Stimulated activated CD8-positive, alpha-beta memory T cell treated with anti-CD3 and anti-CD28 coated beads, Interleukin-4, amount 100 ng/mL, for 24 hours (primary cell): ENCODE measurements at places on chromosomes 4 and X.

GRCh38 chrX:42704454-42704853, 73.5 kb downstream of the PPP1R2C start:
- no peak for DNase-seq

DNA sequence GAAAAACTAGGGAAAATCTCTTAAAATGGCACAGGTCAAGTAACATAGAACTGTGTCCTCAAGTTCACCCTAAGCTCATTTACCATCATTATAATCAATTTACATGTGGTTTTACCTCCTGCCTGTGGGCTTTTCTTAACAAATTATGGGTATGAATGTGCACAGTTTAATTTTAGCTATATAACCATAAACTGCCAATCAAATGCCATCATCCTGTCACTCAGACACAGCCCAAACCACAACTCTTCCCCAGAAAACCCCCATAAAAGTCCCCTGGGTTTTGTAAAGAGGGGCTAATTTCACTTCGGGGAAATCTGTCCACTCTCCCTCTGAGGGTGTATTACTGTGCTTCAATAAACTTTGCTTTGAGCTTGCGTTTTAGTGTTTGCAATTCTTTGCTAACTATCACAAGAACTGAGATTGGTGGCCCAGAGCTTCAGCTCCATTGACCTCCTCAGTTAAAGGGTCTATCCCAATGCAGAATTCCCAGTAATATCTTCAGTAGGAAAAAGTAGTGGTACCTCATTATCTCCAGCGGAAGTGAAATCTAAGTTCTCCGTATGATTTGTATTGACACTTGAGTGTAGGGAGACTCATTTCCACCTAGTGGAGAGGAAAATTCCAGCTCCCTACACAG, 394.6 kb downstream of the SPOCK3 start:
- DNase-seq, result no peak

DNA sequence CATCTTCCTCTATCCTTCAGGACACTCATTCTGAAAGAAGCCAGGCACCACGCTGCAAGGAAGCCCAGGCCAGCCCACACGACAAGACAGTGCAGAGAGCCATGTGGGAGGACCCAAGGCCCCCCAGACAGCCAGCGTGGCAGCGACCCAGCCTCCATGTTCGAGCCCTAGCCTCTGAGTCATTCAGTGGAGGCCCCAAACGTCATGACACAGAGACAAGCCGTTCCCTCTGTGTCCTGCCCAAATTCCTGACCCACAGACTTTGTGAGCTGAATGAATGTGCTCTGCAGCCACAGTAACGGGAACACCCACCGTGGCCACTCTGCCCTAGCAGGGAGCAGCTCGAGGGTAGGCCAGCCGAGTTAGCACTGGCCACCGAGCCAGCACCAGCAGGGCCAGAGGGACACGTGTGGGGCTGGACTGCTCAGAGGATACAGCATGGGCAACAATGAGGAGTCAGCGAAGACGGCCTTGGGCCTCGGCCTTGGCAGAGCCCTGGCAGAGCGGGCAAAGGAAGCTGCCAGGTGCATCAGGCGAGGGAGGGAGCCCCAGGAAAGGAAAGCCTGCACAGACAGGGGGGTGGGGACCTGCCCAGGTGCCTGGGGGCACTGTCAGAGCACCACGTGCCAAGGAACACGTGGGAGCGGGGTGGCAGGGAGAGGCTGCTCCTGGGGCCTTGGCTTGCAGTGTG, 8.6 kb downstream of the BLOC1S4 start:
- DNase-seq, result no peak

DNA sequence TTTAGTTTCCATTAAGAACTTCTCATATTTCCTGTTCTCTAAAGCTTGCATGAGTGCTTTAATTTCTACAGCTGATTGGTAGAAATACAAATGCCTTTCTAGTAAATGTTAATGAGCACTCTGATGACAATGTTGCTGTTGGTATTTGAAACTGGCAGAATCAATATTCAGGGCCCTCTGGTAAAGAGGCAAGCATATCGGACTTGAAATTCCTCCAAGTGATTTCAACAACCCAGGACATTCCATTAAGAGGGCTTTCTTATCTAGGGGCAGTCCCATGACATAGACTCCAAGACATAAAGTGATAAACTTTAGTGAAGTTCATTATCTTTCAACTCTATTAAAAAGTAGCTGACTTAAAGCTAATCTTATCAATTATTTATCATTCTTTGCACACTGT, 83.1 kb upstream of the VCX start:
- no peak for DNase-seq

DNA sequence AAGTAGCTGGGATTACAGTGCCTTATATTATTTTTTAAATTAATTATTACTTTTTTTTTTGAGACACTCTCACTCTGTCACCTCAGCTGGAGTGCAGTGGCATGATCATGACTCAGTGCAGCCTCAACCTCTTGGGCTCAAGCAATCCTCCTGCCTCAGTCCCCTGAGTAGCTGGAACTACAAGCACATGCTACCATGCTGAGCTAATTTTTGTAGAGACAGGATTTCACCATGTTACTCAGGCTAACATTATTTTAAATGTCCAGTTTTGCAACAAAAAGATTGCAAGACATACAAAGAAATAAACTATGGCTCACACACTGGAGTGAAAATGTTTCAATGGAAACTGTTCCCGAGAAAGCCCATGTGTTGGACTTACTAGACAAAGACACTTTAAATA, 59.2 kb downstream of the MND1 start:
- no peak for DNase-seq

GRCh38 chr4:41602113-41602512, 64.2 kb downstream of the LIMCH1 start:
- DNase-seq, result no peak

DNA sequence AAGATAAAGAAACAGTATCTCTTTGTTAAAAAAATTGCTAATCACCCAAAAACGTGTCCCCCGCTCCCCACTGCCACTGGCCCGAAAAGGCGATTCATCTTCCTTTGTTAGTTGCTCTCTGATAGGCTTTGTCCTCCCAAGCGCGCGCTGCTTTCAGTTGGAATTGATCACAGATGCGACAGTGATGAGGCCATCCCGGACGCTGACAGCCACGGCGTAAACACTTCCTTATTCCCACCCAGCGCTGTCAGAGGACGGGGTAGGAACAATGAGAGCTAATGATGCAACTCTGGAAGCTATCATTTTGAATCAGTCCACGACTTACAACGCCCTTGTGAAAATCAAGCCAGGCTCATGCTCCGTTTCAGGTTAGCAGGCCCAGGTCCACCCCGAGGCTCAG, 21.4 kb downstream of the SOD3 start:
- DNase-seq, result no peak
